ENCODE measurements at places on chromosomes 13 and 19. TPM values are rescaled to one million over a fixed set of nuclear protein-coding genes. Genes with fewer than 3 reads are reported as not detected.
A peak's percentile ranks its signal among the peaks of the same experiment; 100 is the strongest.

- no peak for DNase-seq
- no peaks in the 10 kb centered on the region for H3K36me3 ChIP-seq
- no peaks in the 10 kb centered on the region for H3K27me3 ChIP-seq
- H3K4me1 ChIP-seq: peaks cover 11% of the 10 kb centered on the region
- H3K27ac ChIP-seq: no peak overlapping the region
Measured at GRCh38 chr13:44135566-44135965, 238.1 kb upstream of the SERP2 start.

- H3K27me3 ChIP-seq: no peaks in the 10 kb centered on the region
- DNase-seq: peak; percentile 79
- no peaks in the 10 kb centered on the region for H3K36me3 ChIP-seq
- no peaks in the 10 kb centered on the region for H3K4me1 ChIP-seq
- H3K4me3 ChIP-seq: no peak overlapping the region
Measured at GRCh38 chr13:97018029-97018819, 23.9 kb upstream of the OXGR1 start.

DNA sequence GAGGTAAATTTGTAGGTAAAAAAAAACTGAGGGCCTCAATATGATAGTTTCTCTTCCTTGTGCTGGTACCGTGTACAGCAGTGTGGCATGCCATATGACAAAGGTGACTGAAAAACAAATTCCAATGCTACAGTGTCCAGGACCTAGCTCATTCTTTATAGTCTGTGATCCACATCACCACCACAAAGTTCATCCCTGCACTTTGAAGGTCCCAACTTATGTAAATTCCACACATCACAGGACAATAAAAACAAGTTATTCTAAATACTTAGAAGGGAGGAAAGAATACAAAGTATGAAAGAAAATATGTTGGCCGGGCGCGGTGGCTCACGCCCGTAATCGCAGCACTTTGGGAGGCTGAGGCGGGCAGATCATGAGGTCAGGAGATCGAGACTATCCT, 314.6 kb upstream of the SGCG start:
- H3K27me3 ChIP-seq: no peaks in the 10 kb centered on the region
- no peaks in the 10 kb centered on the region for H3K4me1 ChIP-seq
- H3K27ac ChIP-seq: no peak overlapping the region
- no peak for DNase-seq

- H3K27me3 ChIP-seq: no peaks in the 10 kb centered on the region
- peak within 1 kb of the TSS; percentile 92 for H3K4me3 ChIP-seq
- peak; percentile 84 for DNase-seq
- H3K36me3 ChIP-seq: peaks cover 19% of the 10 kb centered on the region
Measured at GRCh38 chr19:10085641-10086590, at the start of gene SHFL. Gene SHFL (plus strand): TSS chr19:10086317. CDS start chr19:10086428, 111 bp downstream.

GRCh38 chr13:110643768-110644421, 28.6 kb downstream of the NAXD start:
- no peaks in the 10 kb centered on the region for H3K27me3 ChIP-seq
- no peak overlapping the region for H3K4me3 ChIP-seq
- no peak overlapping the region for H3K27ac ChIP-seq
- no peak for DNase-seq
- H3K4me1 ChIP-seq: peaks cover 20% of the 10 kb centered on the region
- H3K36me3 ChIP-seq: peaks cover 36% of the 10 kb centered on the region

GRCh38 chr19:33486936-33487811, 34.4 kb downstream of the PEPD start:
- no peaks in the 10 kb centered on the region for H3K27me3 ChIP-seq
- no peak overlapping the region for H3K4me3 ChIP-seq
- no peak overlapping the region for H3K27ac ChIP-seq
- DNase-seq: peak; percentile 20
- peaks cover 1% of the 10 kb centered on the region for H3K4me1 ChIP-seq

DNA sequence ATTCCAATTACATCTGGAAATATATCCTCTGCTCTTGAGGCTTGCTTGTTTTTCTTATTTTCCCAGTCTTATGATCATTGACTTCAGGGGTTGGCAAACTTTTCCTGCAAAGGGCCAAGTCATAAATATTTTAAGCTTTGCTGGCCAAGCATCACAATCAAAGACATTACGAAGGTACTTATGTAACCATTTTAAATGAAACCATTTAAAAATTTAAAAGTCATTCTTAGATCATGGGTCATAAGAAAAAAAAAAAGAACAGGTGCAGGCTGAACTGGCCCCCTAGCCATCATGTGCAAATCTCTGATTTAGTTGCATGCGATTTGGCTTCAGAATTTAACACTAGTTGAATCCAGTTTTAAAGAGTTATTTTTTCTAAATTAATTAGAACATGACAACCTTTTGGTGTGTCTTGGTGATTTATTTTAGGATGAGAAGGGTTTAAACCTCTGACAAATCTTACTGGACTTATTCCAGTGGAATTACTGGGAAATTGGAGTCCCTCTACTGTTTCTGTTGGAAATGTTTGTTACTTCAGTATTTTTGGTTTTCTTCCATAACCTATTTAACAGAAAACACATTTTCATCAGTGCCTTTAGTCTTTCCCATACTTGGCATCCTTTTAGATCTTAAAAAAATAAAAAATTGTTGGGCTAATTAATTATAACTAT, 148.1 kb downstream of the NHLRC3 start:
- no peak overlapping the region for H3K27ac ChIP-seq
- no peaks in the 10 kb centered on the region for H3K4me1 ChIP-seq
- no peaks in the 10 kb centered on the region for H3K27me3 ChIP-seq
- no peak overlapping the region for H3K4me3 ChIP-seq
- DNase-seq: no peak

DNA sequence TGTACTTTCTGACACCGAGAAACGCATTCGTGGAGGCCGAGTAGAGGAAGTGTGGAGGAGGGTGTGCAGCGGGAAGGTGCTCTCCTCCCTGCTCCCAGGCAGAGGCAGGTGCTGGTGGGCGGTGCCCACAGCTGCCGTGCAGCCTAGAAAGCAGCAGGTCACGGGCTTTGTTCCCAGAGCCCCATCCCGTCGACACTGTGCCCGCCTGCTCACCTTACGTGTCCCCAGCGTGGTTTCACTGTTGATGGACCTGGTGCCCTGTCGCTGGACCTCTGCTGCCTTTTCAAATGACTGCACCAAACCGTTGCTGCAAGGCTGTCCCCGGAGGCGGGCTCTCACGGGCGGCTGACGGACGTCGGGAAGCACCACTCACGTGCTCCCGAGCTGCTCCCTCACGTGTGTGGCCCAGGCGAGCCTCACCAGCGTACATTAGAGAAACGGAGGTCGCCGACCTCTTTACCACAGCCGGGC, 20.8 kb downstream of the PLEKHJ1 start:
- no peak overlapping the region for H3K4me3 ChIP-seq
- H3K36me3 ChIP-seq: peaks cover 50% of the 10 kb centered on the region
- no peaks in the 10 kb centered on the region for H3K27me3 ChIP-seq
- no peak for DNase-seq
- no peak overlapping the region for H3K27ac ChIP-seq

DNA sequence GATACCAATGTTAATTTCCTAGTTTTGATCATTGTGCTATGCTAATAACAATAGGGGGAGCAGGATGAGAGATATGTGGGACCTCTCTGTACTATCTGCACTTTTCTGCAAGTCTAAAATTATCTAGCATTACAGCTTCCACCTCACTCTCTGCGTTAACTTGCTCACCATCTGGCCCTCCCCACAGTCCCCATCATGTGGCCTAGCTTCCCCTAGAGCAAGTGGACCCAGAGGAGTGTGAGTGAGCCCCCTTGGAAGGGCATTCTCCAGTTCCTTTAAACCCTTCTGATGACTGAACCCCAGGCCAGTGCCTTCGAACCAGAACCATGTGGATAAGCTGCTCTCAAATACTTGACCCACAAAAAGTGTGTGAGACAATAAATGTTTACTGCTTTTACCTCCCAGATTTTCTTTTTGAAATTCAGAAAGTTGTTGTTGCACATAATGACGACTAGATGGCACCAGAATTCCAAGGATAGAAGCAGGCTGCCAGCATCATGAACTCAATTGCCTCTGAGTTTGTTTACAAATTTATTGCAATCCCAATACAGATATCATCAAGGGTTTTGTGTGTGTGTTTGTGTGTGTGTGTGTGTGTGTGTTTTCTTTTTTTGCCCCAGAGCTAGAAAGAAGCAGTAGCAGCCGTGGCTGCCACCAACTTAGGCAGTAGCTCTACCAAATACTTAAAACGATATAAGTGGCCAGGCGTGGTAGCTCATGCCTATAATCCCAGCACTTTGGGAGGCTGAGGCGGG, 49.0 kb upstream of the ZNF780A start:
- H3K36me3 ChIP-seq: no peaks in the 10 kb centered on the region
- no peaks in the 10 kb centered on the region for H3K4me1 ChIP-seq
- DNase-seq: peak; percentile 67
- H3K27ac ChIP-seq: no peak overlapping the region

- no peak overlapping the region for H3K4me3 ChIP-seq
- no peaks in the 10 kb centered on the region for H3K27me3 ChIP-seq
- H3K27ac ChIP-seq: no peak overlapping the region
- no peak for DNase-seq
Measured at GRCh38 chr19:27780367-27781075, 1432.4 kb downstream of the UQCRFS1 start.

GRCh38 chr13:43572656-43573360, 214.0 kb downstream of the ENOX1 start:
- H3K27me3 ChIP-seq: no peaks in the 10 kb centered on the region
- no peak overlapping the region for H3K4me3 ChIP-seq
- peaks cover 14% of the 10 kb centered on the region for H3K4me1 ChIP-seq
- H3K27ac ChIP-seq: no peak overlapping the region
- no peak for DNase-seq

DNA sequence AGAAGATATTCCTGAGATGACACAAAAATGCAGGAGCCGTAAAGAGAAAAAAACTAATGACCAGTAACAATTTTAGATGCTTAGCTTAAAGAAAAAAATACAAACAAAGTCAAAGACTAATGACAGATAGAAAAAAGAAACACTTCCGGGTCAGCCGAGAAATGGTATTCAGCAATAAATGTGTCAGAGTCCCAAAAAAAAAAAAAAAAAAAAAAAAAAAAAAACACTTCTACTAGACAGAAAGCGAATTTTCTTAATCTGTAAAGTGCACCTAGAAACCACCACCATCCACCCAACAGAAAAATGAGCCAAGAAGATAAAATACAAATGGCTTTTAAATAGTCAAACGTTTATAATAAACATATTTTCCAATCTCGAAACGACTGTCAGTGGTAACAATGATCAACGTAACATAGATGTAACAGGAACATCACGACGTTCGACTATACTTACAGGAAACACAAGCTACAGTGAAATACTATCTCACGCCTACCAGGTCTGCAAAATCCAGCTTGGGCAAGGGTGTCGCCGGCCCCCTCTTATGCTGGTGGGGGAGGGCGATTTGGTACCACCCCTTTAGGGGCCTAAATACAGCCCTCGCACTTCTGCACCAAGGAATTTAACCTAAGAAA, 10.6 kb downstream of the ABHD17A start:
- peaks cover 19% of the 10 kb centered on the region for H3K4me1 ChIP-seq
- H3K36me3 ChIP-seq: peaks cover 21% of the 10 kb centered on the region
- H3K27me3 ChIP-seq: no peaks in the 10 kb centered on the region
- no peak for DNase-seq

GRCh38 chr13:29933401-29933800, 83.0 kb upstream of the UBL3 start:
- H3K27ac ChIP-seq: no peak overlapping the region
- H3K4me3 ChIP-seq: no peak overlapping the region
- peaks cover 5% of the 10 kb centered on the region for H3K4me1 ChIP-seq
- no peak for DNase-seq
- H3K36me3 ChIP-seq: no peaks in the 10 kb centered on the region

DNA sequence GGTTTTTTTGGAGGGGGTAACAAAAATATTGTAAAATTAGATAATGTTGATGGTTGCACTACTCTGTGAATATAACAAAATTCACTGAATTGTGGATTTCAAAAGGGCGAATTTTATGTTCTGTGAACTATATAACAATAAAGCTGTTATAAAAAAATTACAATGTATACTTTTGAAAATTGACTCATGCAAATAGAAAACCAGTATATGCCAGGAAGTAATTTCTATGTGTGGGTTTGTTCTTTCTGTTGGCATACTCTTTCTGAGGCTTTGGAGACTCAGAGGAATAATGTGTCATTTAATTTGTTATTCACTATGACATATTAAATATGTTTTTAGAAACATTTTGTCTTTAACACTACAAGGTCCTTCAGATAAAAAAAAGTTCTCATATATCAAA, 310.1 kb downstream of the GPC5 start:
- H3K27me3 ChIP-seq: no peaks in the 10 kb centered on the region
- no peak overlapping the region for H3K27ac ChIP-seq
- H3K4me3 ChIP-seq: no peak overlapping the region
- H3K36me3 ChIP-seq: no peaks in the 10 kb centered on the region
- H3K4me1 ChIP-seq: no peaks in the 10 kb centered on the region

DNA sequence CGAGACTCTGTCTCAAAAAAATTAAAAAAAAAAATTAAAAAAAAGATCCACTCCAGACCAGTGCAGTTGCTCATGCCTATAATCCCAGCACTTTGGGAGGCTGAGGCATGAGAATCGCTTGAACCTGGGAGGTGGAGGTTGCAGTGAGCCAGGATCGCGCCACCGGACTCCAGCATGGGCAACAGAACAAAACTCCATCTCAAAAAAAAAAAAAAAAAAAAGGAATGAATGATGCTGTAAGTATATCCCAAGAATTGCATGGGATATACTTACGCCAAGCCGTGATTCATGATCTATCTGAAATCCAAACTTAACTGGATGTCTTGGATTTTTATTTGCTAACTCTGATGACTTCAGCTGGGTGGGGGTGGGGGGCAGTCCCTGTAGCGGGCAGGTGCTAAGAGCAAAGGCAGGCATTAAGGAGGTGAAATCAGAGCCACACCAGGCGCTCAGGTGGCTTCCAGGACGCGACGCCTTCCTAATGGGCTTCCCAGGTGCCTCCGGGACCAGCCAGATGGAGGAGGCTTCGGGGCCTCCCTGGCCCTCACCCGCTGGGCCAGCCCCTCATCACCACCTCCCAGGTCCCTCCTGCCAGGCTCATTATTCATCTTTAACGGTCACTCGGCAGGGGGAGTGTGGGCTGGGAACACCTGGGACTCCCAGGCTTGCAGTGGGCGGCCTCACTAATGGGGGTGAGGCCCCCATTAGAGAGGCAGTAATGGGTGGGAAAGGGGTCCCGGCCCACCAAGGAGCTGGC, 11.4 kb upstream of the FUT5 start:
- DNase-seq: no peak
- peaks cover 5% of the 10 kb centered on the region for H3K4me1 ChIP-seq
- H3K27ac ChIP-seq: no peak overlapping the region

The URAD gene
- not detected for polyA plus RNA-seq

The CEACAM1 gene
- 3.6 TPM for polyA plus RNA-seq

The ZNF296 gene
- 3.9 TPM for polyA plus RNA-seq

The RNF17 gene
- 0.07 TPM for polyA plus RNA-seq

The ZNF99 gene
- polyA plus RNA-seq: not detected

The ZNF723 gene
- polyA plus RNA-seq: not detected

The FLT3 gene
- 1.9 TPM for polyA plus RNA-seq

All from lung (tissue), 17 donors.